ENCODE measurements at places on chromosomes 13 and 19. TPM values are rescaled to one million over a fixed set of nuclear protein-coding genes. Genes with fewer than 3 reads are reported as not detected.

The VN1R2 gene
- not detected for total RNA-seq

GRCh38 chr19:32339988-32340874 lies 5.2 kb upstream of the ZNF507 start:
- peak; percentile 83 for DNase-seq

The RHPN2 gene
- total RNA-seq, result 54.4 TPM

DNA sequence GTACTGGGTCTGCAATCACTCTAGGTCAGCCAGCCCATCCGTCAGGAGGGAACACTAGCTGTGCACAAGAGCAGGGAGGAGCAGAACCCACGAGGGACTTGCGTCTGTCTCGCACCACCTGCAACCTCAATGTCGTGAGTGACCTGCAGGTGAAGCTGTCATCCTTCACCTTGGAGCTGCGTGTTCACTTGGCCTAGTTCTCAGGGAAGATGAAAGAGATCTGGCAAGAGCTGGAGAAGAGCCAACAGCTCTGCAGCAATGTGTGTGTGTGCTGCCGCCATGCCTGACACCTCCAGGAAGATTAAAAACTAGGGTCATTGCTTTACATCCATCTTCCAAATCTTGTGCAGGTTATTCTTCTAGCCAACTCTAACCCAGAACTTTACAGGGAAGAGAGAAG lies 117.6 kb upstream of the MRI1 start:
- peak; percentile 5 for DNase-seq

GRCh38 chr19:6837525-6837924 lies 49.9 kb upstream of the ADGRE1 start:
- DNase-seq, result no peak

GRCh38 chr13:37529751-37530385 lies 68.7 kb downstream of the POSTN start:
- no peak for DNase-seq

GRCh38 chr13:68030152-68030809 lies 800.1 kb upstream of the PCDH9 start:
- no peak for DNase-seq

DNA sequence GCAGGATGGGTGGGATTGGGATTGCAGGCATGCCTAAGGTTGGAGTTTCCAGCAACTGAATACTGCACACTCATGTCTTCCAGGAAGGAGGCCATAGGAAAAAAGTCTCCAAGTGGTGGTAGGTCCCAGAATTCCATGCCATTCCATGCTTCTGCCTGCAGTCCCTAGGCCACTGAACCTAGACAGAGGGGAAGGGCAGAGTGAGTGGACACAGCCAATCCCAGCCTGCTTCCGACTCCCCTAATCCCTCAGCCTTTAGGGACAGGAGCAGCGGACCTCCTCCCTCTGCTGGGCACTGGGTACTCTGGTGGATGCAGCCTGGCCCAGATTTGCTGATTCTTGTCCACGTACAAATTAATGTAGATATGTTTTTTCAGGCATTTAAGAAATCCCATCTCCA lies 17.0 kb downstream of the VSTM2B start:
- DNase-seq, result no peak

The AP1M2 gene
- 30.6 TPM for total RNA-seq

DNA sequence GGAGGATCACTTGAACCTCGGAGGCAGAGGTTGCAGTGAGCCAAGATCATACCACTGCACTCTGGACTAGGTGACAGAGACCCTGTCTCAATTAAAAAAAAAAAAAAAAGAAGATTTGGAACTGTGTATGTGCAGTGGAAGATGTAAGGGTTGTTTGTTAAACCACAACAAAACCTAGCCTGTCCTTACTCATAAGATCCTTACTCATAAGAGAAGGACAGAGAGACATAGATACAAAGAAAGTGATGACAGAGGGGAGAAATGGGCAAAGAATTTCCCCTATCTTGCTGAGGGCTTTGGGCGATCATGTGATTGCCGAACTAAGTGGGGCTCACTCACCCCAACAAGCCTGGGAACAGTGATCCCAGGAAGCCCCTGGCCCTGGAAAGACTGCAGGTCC lies 7.9 kb downstream of the ITPKC start:
- no peak for DNase-seq

DNA sequence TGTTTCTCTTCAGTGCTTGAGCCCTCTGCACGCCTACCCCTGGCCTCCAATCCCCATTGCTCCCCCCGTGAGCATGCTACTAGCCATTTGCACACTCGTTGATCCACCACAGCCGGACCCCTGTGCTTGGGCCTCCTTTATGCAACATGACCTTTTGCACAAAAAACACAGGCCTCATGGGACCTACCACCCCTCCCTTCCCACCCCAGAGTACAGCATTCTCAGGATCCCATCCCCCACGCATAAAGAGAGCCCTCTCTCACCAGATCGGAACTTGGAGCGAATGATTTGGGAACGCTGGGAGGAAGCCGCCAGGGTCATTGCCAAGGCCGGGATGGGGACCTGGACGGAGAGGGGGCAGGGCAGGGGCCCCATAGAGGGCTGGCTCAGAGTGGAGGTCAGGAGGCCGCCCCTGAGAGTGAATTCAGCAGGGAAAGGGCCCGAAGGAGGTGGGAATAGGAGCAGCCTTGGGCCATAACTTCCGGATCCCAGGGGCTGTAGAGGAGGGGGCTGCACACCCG lies 754 bp downstream of the MAMSTR start:
- DNase-seq, result no peak

DNA sequence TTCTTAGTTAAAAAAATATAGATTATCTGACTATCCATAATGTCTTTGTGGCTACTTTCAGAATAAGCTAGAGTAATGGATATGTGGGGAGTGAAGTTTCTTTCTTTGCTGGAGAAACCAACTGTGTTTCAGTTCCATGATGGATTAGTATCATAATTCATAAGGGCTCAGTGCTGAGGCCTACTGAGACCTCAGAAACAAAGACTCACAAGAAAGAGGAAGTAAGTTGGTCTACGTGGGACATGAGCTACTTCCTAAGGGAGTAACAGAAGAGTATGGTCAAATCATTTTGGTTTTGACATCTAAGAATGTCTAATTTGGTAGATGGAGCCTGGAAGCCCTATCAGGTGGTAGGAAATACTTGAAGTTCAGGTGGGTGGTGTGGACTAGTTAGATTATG lies 99.0 kb upstream of the HTR2A start:
- DNase-seq, result no peak

The CGB8 gene
- not detected for total RNA-seq

GRCh38 chr19:49676136-49676783 lies 811 bp upstream of the PRMT1 start:
- DNase-seq, result peak; percentile 88

GRCh38 chr13:44147233-44147632 lies 226.4 kb upstream of the SERP2 start:
- no peak for DNase-seq

GRCh38 chr19:51786646-51787494 lies 8.1 kb upstream of the FPR3 start:
- no peak for DNase-seq

DNA sequence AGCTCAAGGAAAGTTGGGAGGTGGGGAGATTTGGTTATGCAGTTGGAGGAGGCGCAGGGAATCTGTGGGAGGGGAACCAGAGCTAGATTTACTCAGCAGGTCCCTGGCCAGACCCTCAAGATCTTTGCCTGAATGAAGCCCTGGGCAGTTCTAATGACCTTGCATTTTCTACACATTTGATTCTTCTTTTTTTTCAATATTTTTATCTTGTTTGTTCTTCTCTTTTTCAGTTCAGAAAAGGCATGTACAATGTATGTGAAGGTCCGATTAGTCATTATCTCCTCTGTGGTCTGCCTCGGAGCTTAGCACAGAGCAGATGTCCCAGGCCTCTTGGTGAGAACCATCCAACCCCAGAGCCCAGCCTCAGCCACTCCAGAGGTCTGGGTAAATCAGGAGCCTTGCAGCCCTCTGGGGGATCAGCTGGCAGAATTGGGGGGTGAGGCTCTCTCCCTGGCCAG lies 24.2 kb downstream of the SERP2 start:
- DNase-seq, result no peak

The CPT1C gene
- 0.66 TPM for total RNA-seq

DNA sequence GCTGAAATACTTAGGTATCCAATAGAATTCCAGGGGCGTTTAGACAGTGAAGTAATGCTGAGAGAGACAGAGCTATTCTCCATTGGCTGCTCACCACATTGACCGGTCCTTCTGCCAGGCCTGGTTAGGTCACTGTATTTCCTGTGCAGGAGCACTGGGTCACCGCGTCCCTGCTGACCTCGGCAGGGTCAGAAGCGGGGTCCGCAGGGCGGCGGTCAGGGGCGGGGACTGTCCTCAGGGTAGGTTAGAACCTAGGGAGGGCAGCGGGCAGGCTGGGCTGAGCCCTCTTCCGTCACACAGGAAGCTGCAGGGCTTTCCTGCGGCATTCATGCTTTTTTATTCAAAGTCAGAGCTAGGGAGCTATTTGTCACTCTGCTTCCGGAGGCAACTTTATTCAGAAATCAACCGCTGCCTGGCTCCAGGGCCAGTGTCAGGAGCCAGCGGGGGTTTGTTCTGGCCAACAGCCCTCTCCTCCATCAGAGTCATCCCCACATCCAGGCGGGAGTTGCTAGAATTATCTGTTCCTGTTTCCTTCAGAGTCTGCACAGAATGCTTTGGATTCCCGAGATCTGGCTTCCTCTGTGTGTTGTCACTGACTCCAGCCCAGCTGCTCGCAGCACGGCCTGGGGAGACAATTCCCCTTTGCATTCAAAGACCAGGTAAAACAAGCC lies 81.2 kb upstream of the WASF3 start:
- no peak for DNase-seq

The DCT gene
- 0.33 TPM for total RNA-seq

DNA sequence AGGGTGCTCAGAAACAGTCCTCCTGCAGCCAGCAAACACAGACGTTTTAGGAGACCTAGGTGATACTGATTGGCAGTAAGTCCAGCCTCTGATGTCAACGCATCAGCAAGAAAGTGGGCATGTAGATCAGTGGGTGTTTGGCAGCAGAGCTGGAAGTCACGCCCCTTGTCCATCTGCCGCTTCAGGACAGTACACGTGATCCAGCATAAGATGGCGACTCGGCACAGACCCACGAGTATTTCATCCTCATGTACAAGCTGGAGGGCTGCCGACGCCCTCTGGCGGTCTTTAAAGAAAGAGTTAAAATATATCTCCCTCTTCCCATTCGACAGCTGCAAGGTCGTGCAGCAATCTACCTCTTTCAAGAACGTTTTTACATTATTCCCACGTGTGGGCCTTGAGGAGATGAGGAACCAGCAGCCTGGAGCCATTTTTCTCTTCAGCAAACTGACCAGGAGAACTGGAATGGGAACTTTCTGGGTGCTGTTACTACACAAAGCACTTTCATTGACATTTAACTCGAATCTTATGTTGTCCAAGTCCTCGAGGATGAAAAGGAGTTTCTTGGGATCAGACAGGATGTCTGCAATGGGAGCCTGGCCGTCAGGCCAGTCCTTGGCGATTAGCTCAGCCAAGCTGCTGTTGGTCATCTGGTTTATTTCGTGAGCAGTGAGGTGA lies 22.3 kb downstream of the NLRP11 start:
- DNase-seq, result peak; percentile 79

GRCh38 chr13:93305886-93306285 lies 79.3 kb downstream of the GPC6 start:
- DNase-seq, result no peak

The DIRAS1 gene
- total RNA-seq, result 0.78 TPM

DNA sequence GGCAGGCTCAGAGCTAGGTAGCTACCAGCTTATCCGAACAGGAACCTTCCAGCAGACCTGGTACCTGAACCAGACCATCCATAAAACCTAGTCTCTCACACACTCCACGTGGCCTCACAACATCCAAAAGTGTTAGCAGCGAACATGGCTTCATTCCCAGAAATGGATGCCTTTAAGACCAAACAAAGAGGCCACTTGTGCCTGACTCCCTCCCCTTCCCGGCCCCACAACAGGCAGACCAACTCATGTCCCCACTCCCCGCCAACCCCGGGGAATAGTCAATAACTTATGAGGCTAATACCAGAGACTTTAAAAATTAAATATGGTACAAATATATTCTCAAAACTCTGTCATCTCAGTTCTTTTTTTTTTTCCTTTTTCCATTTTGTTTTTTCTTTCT lies 46.2 kb downstream of the ZNF557 start:
- no peak for DNase-seq

DNA sequence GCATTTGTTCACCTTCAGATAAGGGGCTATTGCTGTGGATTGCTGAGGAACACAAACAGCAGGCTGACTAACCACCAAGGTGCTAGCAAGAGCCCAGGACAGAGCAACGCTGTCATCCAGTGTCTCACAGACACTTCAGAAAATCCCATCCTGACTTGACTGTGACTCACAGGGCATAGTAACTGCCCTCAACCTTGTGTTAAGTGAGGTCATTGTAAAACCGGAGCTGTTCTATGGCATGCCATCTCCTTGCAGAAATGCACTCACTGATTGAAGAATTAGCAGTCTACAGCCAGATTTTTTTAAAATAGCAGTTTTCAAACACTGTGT lies 51.1 kb downstream of the TNFRSF19 start:
- no peak for DNase-seq

GRCh38 chr19:32748497-32748896 lies 28.9 kb downstream of the TDRD12 start:
- no peak for DNase-seq

- DNase-seq, result no peak
Measured at GRCh38 chr13:105972306-105972721, 563.1 kb downstream of the EFNB2 start.

- DNase-seq, result no peak
Measured at GRCh38 chr13:79297128-79297527, 108.9 kb downstream of the RBM26 start.

DNA sequence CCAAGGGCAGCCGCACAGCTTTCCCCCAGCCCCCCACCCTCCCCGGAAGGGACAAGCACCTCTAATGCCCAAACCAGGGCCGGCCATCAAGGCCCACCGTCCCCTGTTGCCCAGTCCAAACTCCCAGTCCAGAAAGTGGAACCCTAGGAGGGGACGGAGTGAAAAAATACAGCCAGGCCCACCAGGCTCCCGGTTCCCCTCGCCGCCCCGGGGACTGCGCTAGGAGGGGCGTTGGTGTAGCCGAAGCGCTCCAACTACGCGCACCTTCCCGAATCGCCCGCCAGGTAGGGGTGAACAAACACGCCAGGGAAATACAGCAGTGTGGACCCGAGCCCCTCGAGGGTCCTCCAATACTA lies 1.3 kb downstream of the KLF16 start:
- no peak for DNase-seq

The ARL11 gene
- total RNA-seq, result not detected

The RFXAP gene
- 7.0 TPM for total RNA-seq

DNA sequence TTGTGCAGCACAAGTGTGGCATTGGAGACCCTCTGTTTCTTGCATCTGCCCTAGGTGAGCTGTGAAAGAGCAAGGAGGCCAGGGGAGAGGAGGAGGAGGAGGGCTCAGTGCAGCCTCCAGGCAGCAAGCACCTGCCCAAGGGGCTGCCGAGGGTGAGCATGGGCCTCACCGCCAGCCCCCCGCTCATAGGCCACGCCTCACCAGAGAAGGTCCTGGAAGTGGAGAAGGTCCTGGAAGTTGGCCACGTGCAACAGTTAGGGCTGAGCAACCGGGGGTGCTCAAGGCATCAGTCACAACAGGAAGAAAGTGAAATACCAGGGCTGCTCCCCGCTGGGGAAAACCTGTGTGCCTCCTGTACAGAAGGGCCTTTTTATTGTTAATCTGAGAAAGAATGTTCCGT lies 168.9 kb downstream of the TEX29 start:
- no peak for DNase-seq
